Stimulated activated CD4-positive, alpha-beta T cell treated with anti-CD3 and anti-CD28 coated beads, Interleukin-1b, Interleukin-23, amount 100 ng/mL, for 48 hours (primary cell): ENCODE measurements at places on chromosomes 16 and 17.

DNA sequence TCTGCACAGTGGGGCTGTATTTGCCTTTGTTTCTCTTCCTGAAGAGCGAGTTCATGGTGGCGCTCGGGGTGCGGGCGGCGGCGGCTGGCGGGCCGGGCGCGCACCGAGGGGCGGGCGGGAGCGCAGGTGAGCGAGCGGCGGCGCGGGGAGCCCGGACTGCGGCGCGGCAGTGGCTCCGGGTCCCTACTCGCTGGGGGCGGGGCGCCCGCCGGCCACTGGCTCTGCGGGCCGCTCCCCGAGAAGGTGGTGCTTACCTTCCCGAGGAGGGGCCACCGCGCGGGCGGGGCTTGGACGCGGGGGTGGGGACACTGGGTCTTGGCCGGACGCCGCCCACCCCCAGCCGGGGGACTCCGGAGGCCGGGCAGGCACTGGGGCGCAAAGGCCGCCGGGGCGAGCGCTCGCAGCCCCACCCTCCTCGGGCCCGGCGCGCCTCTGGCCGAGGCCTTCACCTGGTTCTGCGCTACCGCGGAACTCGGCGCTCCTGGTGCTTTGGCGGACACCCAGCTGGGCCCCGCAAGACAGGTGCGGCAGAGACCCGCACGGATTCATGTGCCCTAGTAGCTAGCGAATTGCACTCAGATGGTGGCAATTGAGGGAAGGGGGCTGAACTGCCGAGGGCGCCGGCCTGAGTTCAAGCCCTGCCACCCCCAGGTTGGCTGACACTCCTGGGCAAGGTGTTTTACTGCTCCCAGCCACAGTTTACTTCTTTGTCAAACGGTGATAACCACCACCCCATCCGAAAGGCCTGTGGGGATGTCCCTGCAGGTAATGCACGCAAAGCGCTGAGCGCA lies at the start of gene PPL:
PPL (minus strand) TSS at position 158 of the 791 bp plus-strand sequence; CDS start at position 55, 103 bp downstream.
- no peak for DNase-seq

- no peak for DNase-seq
Measured at GRCh38 chr17:35543856-35544255, 6.4 kb upstream of the SLFN12L start.

GRCh38 chr17:79684132-79684985 lies 46.4 kb upstream of the ENPP7 start:
- no peak for DNase-seq

GRCh38 chr16:51443934-51444333 lies 292.9 kb upstream of the SALL1 start:
- no peak for DNase-seq

GRCh38 chr16:64545768-64546167 lies 576.1 kb downstream of the CDH11 start:
- DNase-seq = no peak

DNA sequence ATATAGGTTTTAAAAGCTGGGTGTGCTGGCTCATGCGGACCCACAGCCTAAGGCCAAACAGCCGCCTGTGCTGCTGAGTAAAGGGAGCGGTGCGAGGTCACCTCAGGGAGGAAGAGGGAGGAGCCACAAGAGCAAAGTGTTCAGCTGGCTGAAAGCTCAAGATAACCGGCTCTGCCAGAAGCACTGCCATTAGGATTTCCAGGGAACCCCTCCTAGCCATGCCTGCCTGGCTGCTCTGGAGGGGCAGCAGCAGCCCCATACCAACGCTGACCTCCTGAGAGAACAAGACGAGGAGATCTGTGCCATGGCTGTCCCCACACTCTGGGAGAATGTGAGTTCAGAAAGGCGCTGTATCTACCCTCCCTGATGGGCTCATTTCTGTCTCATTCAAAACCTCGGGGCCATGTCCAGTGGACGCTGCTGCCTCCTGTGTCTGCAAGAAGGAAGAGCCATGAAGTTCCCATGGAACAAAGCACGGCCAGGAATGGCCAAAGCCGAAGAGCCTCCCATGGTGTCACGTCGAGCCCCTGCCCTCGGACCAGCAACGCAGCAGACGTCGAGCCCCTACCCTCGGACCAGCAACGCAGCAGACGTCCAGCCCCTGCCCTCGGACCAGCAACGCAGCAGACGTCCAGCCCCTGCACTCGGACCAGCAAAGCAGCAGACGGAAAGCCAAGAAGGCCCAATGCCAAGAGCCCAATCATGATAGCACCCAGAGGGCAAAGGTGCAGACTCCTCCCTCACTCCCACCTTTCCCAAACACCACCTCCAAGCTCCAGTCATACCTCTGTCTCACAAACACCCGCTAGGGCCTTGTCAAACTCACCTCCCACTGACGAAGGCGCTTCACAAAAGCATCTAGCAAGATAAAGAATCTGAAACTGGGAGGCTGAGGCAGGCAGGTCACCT lies 107.0 kb downstream of the ANKRD11 start:
- DNase-seq = no peak

DNA sequence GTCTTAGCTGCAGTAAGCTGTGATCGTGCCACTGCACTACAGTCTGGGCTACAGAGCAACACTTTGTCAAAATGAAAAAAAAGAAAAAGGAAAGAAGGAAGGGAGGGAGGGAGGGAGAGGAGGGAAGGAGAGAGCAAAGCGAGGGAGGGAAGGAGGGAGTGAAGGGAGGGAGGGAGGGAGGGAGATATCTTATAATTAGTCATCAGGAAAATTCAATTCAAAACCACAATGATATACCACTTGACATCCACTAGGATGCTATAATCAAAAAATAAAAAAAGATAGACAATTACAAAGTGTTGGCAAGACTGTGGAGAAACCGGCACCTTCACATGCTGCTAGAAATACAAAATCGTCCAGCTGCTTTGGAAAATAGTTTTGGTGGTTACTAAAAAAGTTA lies 93.8 kb downstream of the CDC27 start:
- DNase-seq = no peak
